ENCODE measurements at places on chromosomes 7 and 10. TPM values are rescaled to one million over a fixed set of nuclear protein-coding genes. Genes with fewer than 3 reads are reported as not detected.

Gene UBE3C
- 97.0 TPM for total RNA-seq

Gene CUL2
- total RNA-seq, result 39.6 TPM

- no peak for DNase-seq
Observed at GRCh38 chr7:128948976-128949760, 11.4 kb downstream of the IRF5 start.

- DNase-seq, result peak; percentile 64
Observed at GRCh38 chr10:71964098-71964742, at the start of gene CHST3. TSS of gene CHST3 (plus strand) at chr10:71964395. CDS start at chr10:72005843, 41,448 bp downstream.

DNA sequence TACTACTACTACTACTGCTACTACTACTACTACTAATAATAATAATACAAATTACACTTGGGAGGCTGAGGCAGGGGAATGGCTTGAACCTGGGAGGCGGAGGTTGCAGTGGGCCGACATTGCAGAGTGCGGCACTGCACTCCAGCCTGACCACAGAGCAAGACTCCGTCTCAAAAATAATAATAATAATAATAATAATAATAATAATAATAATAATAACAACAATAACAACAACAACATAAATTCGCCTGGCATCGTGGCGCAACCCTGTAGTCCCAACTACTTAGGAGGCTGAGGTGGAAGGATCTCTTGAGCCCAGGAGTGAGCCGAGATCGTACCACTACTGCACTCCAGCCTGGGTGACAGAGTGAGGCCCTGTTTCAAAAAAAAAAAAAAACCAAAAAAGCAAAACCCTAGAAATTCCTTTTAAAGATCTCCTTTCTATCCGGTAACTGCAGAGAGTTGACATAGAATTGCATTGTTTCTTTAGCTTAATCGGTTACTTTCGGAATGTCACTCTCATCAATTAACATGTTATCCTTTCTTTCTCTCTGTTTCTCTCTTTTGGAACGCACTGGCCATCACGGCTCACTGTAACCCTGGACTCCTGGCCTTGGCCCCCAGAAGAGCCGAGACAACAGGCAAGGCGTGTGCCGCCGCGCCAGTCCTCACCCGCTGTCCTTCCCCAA is 972 bp downstream of the PHYH start:
- no peak for DNase-seq
